GM04504 (cell line): ENCODE measurements at places on chromosomes 1 and 21.

DNA sequence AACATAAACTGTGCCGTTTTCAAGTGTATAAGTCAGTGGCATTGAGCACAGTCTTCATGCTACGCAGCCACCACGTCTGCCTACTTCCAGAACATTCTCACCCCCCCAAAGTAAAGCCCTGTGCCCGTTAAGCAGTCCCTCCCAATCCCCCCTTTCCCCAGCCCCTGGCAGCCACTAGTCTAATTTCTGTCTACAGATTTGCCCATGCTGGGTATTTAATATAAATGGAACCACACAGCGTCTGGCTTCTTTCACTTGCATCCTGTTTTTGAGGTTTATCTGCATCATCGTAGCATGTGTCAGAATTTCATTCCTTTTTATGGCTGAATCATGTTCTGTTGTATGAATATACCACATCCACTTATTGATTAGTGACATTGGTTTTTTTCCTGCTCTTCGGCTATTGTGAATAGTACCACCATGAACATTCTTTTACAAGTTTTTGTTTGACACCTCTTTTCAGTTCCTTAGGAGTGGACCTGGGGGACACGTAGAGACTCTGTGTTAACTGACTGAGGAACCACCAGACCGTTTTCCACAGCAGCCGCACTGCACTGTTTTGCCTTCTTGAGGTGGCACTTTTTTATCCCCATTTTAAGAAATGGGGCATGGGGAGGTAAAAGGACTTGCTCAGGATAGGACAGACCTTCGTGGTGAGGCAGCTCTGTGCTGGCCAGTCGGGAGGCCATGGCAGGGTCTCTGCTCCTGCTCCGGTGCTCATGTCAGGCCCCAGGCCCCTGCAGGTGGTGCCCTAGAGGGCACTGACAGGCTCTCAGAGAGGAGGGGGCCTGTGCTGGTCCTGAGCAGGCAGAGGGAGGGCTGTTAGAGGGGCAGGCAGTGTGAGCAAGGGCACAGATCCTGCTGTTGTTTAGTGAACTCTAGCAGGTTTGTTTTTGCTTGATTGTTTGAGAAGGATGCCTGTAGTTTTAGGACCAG is 123.8 kb downstream of the PCBP3 start:
- DNase-seq = no peak

DNA sequence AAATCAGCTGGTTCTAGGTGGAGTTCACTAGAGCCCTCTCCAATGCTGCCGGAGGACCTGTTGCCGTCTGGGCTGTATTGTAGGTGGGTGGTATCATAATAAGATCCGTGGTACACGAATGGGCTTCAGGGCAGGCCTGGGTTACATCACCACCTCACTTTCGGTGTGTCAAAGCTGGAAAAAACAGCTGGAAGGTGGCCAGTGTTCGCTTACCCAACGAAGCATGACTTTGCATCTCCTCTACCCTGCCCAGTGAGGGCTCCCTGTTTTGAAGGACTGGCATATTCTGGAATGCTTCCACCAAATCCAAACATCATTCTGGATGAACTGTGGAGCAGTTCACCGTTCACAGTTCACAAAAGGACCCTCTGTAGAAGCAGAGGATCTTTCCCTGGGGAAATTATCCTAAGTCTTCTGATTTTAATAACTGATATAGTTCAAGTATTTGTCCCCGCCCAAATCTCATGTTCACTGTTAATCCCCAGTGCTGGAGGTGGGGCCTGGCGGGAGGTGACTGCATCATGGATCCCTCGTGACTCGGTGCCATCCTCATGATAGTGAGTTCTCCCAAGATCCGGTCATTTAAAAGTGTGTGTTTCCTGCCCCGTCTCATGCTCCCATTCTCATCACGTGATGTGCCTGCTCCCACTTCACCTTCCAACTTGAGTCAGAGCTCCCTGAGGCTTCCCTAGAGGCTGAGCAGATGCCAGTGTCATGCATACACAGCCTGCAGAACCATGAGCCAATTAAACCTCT is 429.0 kb downstream of the KIF26B start:
- DNase-seq = no peak

GRCh38 chr1:76868916-76869315 is 1.6 kb downstream of the ST6GALNAC5 start:
- DNase-seq = no peak

DNA sequence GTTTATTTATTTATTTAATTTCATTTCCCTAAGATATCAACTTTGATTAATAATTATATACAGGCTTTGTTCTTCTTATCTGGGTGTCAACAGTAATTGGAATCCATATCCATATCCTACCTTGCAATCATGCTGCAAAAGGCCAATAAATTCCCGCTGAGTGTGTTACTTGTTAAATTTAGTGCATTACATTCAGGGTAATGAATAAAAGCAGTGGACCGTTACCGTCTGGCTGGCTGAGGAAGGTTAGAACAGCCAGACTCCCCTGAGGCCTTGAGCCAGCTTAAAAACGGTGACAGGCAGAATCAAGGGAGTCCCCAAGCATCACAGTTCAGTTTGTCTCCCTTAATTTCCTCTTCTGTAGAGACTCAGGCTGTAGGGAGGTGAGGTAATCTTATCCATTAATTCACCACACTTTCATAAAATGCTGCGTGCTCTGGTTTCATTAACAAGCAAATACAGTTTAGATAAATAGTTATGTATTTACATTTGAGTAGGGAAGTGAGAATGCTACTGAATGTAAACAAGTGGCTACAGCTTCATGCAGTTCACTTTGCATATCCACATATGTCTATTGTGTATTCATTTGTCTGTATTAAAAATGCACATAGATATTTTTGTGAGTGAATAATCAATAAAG is 888.2 kb upstream of the CXADR start:
- no peak for DNase-seq

GRCh38 chr1:235818632-235819136 is 48.0 kb downstream of the LYST start:
- no peak for DNase-seq

DNA sequence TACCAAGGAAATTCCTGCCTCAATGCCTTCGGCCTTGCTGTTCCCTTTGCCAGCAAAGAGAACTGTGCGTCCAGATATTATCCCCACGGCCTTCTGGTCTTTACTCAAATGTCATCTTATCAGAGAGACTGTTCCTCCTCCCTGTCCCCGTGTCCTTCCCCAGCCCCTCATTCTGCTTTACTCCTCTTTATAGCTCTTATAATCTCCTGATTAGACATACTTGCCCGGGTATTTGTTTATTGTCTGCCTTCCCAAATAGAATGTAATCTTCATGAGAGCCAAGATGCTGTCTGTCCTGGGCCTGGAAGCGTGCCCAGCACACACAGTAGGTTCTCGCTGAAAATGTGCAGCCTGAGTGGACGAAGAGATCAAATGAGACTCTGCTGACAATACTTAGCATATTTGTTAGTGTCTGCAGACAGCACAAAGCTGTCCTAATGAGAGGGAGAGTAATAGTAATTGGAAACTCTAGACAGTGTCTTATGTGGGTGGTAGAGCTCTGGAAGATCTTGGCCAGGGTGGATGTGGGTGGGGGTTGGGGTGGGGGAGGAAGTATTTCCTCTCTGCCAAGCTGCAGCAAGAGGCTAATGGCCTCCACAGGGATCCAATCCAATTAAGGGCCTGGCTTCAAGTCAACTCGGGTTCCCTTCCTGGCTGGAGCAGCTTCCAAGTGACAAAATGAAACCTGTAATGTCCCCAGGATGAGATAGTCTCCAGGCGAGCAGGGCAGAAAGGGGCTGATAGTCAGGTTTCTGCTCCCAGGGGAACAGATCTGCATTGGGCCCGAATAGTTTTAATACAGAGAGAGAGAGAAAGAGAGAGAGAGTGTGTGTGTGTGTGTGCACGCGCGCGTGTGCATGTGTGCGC is 9.5 kb upstream of the CLIC4 start:
- no peak for DNase-seq

- DNase-seq = no peak
These were observed 520 bp downstream of the CLIC6 start for GRCh38 chr21:34669149-34669879.

DNA sequence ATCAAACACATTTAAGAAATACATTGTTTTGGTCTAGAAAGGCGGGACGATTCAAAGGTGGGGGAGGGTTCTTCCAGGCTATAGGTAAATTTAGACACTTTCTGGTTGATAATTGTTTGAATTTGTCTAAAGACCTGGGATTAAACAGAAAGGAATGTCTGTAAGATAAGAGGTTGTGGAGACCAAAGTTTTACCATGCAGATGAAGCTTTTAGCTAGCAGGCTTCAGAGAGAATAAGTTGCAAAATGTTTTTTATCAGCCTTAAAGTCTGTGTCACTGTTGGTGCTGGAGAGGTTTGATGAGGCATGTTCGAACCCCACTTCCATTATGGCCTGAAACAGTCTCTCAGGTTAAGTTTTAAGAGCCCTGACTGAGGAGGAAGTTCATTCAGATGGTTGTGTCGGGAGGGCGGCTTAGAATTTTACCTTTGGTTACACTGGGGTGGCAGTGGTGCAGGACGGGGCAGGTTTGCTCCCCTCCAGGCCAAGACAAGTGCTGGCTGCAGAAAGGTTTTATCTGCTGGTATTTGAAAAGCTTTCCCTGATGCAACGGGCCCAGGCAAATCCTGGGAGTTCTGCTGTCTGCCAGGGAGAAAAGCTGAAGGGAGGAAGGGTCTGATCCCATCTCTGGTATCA is 16.0 kb upstream of the SLC2A5 start:
- no peak for DNase-seq

GRCh38 chr1:158272681-158273080 is 17.0 kb upstream of the CD1C start:
- DNase-seq = no peak

GRCh38 chr21:45482899-45483821 is 59.1 kb downstream of the SLC19A1 start:
- no peak for DNase-seq
